Smooth muscle cell of the coronary artery (primary cell): ENCODE measurements at places on chromosomes 7 and 10. TPM values are rescaled to one million over a fixed set of nuclear protein-coding genes. Genes with fewer than 3 reads are reported as not detected.

Gene MYH16
- 0.08 TPM in 1 of 2 replicates, not detected in the other for total RNA-seq

Gene KCNH2
- total RNA-seq = 0.08 TPM in 1 of 2 replicates, not detected in the other

Gene ODAD2
- 0.12 TPM in 1 of 2 replicates, not detected in the other for total RNA-seq

Gene CPA2
- total RNA-seq = 0.08 TPM in 1 of 2 replicates, not detected in the other

Gene SPRN
- 0.08 and 0.12 TPM in 2 replicates for total RNA-seq

Gene MAGI2
- total RNA-seq = 2.4 and 5.1 TPM in 2 replicates

Gene PLAC9
- 24.6 and 27.2 TPM in 2 replicates for total RNA-seq

Gene SPDYE18
- 0.08 and 0.94 TPM in 2 replicates for total RNA-seq

Gene SND1
- 211 and 348 TPM in 2 replicates for total RNA-seq

Gene ITGB1
- 1,184 and 2,490 TPM in 2 replicates for total RNA-seq

Gene ZNF680
- total RNA-seq = 4.8 and 8.6 TPM in 2 replicates

Gene DLX6
- total RNA-seq = not detected in 2 replicates
